ENCODE measurements at places on chromosomes 1 and 21. TPM values are rescaled to one million over a fixed set of nuclear protein-coding genes. Genes with fewer than 3 reads are reported as not detected.
A peak's percentile ranks its signal among the peaks of the same experiment; 100 is the strongest.

DNA sequence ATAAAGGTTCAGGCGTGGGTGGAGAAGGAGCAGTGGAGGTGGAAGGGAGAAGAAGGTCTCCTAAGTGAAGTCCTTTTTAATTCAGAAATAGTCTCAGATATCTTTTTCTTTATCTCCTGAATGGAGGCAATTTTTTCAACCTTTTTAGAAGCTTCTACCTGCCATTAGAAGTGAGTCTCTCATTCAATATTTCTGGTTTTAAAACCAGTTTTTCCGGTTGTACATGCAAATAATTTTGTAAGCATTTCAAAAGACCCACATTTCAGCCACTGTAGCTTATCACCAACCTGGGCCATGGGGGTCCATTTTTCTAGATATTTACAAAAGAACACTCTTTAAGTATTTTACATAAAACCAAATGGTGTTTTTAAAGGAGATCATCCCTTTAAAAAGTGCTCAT, 1280.2 kb downstream of the NCAM2 start:
- H3K36me3 ChIP-seq = no peaks in the 10 kb centered on the region
- H3K4me3 ChIP-seq = no peak overlapping the region

- no peaks in the 10 kb centered on the region for H3K36me3 ChIP-seq
- peaks cover 35% of the 10 kb centered on the region for H3K4me1 ChIP-seq
- peak overlapping the region; percentile 75 for H3K27ac ChIP-seq
Measured at GRCh38 chr21:27429710-27430341, 462.9 kb upstream of the ADAMTS5 start.

GRCh38 chr1:209766051-209766450, 10.2 kb downstream of the TRAF3IP3 start:
- no peaks in the 10 kb centered on the region for H3K27me3 ChIP-seq
- no peak overlapping the region for H3K27ac ChIP-seq
- DNase-seq = no peak

GRCh38 chr1:68725001-68725752, 228.3 kb upstream of the DEPDC1 start:
- no peaks in the 10 kb centered on the region for H3K36me3 ChIP-seq
- H3K4me3 ChIP-seq = no peak overlapping the region
- DNase-seq = peak; percentile 77
- peak overlapping the region; percentile 58 for H3K27ac ChIP-seq

- H3K4me1 ChIP-seq = peaks cover 36% of the 10 kb centered on the region
- DNase-seq = no peak
- no peak overlapping the region for H3K4me3 ChIP-seq
- H3K27me3 ChIP-seq = no peaks in the 10 kb centered on the region
- peak overlapping the region; percentile 10 for H3K27ac ChIP-seq
Measured at GRCh38 chr21:28636752-28637691, 355.7 kb downstream of the LTN1 start.

- no peak for DNase-seq
- H3K36me3 ChIP-seq = no peaks in the 10 kb centered on the region
- H3K27ac ChIP-seq = no peak overlapping the region
- peaks cover 26% of the 10 kb centered on the region for H3K4me1 ChIP-seq
- H3K4me3 ChIP-seq = no peak overlapping the region
- peaks cover 99% of the 10 kb centered on the region for H3K27me3 ChIP-seq
Measured at GRCh38 chr21:33067457-33067856, 2.5 kb upstream of the OLIG1 start.

- H3K27ac ChIP-seq = peak within 1 kb of the TSS; percentile 87
- peaks cover 8% of the 10 kb centered on the region for H3K27me3 ChIP-seq
- H3K4me3 ChIP-seq = peak within 1 kb of the TSS; percentile 81
- peak; percentile 74 for DNase-seq
Measured at GRCh38 chr1:64469977-64470664, at the start of gene CACHD1. TSS of gene CACHD1 (plus strand) at chr1:64470129. CDS start at chr1:64470745, 616 bp downstream.

- H3K36me3 ChIP-seq = no peaks in the 10 kb centered on the region
- no peaks in the 10 kb centered on the region for H3K4me1 ChIP-seq
- H3K27ac ChIP-seq = no peak overlapping the region
- peaks cover 5% of the 10 kb centered on the region for H3K27me3 ChIP-seq
- no peak overlapping the region for H3K4me3 ChIP-seq
- DNase-seq = no peak
Measured at GRCh38 chr1:214124915-214125314, 137.1 kb downstream of the PROX1 start.

DNA sequence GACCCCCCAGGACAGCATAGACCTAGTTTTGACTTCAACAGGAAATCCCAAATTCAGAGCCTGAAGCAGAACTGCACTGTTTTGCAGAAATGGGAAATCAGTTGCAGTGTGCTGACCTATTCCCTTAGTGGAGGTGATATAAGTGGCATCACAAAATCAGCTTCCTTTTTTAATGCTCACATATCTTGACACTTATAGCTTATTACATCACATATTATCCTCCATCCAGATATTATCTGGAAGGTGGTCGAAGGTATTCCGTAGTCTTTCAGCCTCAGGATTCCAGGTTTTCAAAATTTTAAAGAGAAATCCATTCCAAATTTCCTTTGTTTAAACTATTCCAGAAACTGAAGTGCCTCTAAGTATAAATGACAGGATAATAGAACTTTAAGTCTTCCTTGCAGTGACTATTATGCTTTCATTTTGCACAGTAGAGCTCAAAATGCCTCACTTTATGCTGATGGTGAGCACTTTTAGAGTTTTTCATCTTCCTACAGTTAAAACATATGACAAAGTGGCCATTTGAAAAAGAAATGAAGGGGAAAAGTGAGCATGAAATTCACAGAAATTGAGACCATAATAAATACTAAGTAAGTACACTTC, 106.4 kb upstream of the DPYD start:
- H3K36me3 ChIP-seq = no peaks in the 10 kb centered on the region
- H3K27ac ChIP-seq = no peak overlapping the region
- no peak overlapping the region for H3K4me3 ChIP-seq
- H3K4me1 ChIP-seq = no peaks in the 10 kb centered on the region

GRCh38 chr1:164785841-164786534, 227.0 kb downstream of the PBX1 start:
- H3K4me3 ChIP-seq = no peak overlapping the region
- peaks cover 87% of the 10 kb centered on the region for H3K4me1 ChIP-seq
- peak overlapping the region; percentile 81 for H3K27ac ChIP-seq
- no peaks in the 10 kb centered on the region for H3K36me3 ChIP-seq
- no peak for DNase-seq
- H3K27me3 ChIP-seq = no peaks in the 10 kb centered on the region

DNA sequence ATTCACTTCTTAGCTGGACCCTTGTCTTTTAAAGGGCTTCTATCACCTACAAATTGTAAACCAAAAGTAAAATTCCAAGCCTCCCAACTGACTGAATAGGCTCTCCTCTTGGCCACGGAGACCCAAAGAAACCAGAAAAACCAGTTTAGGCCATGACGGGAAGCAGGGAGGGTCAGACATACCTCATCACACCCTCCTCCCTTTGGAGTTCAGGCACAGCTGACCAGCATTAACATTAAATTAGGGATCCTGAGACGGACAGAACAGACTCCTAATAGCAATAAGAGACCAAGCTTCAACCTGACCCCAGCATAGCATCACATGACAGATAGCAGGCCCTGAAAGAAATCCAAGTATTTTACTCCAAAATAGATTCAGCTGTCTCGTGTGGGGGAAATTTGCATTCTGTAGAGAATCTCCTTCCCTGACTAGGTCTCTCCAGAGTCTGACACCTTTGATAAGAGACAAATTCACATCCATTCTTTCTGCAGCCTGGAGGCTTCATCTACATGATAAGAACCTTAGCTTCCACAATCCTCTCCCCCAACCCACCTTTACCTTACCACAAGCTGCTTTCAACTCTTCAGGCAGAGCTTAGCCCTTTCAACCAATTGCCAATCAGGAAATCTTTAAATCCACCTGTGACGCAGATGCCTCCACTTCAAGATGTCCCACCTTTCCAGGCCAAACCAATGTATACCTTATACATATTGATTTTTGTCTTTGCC, 177.1 kb upstream of the RAB4A start:
- DNase-seq = no peak
- no peak overlapping the region for H3K4me3 ChIP-seq
- H3K27me3 ChIP-seq = no peaks in the 10 kb centered on the region
- no peaks in the 10 kb centered on the region for H3K4me1 ChIP-seq

GRCh38 chr1:36247538-36247937, 23.3 kb downstream of the THRAP3 start:
- no peaks in the 10 kb centered on the region for H3K27me3 ChIP-seq
- H3K4me1 ChIP-seq = peaks cover 73% of the 10 kb centered on the region
- peak overlapping the region; percentile 58 for H3K27ac ChIP-seq
- no peaks in the 10 kb centered on the region for H3K36me3 ChIP-seq
- DNase-seq = no peak

DNA sequence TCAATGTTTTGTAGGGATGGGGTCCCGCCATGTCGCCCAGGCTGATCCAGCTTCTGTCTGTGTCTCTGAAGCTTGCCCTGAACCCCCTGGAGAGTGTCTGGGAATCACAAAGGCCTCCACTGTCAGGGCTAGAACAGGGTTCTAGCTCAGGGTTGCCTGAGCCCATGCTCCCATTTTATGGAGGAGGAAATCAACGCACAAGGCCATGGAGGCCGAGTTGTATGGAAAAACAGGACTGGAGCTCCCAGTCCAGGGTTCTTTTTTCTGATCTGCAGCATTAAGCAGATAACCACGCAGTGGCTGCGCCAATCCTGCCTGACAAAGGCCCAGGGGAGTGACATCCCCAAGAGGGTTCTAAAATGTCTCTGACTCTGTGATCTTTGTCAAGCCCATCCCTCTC, 67.6 kb upstream of the NBPF3 start:
- no peaks in the 10 kb centered on the region for H3K36me3 ChIP-seq
- peaks cover 8% of the 10 kb centered on the region for H3K4me1 ChIP-seq
- H3K4me3 ChIP-seq = no peak overlapping the region
- no peaks in the 10 kb centered on the region for H3K27me3 ChIP-seq

- no peak overlapping the region for H3K4me3 ChIP-seq
- peaks cover 100% of the 10 kb centered on the region for H3K27me3 ChIP-seq
- no peaks in the 10 kb centered on the region for H3K4me1 ChIP-seq
- no peak for DNase-seq
- H3K27ac ChIP-seq = no peak overlapping the region
Measured at GRCh38 chr1:2468041-2468472, 8.0 kb upstream of the PLCH2 start.

- no peaks in the 10 kb centered on the region for H3K27me3 ChIP-seq
- H3K27ac ChIP-seq = no peak overlapping the region
- H3K4me1 ChIP-seq = no peaks in the 10 kb centered on the region
- no peak overlapping the region for H3K4me3 ChIP-seq
Measured at GRCh38 chr1:228293393-228293792, 85.5 kb downstream of the OBSCN start.

DNA sequence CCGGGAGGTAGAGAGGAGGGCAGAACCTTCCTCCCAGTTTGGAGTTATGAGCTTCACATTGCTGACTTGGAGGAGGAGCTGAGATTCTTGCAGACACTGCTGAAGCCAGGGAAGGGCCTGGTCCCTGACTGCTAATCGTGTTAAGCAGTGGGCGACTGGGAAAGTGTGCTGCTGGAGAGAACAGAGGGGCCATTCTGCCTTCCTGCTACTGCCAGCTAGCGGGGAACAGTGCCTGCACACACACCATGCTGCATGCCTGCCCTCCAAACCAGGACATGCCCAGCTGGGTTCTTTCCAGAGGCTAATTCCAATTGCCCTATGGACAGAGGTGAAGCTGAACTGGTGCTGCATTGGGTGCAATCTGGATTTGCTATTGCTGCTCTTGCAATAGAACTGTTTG, 281.4 kb downstream of the AJAP1 start:
- H3K27ac ChIP-seq = no peak overlapping the region
- H3K4me3 ChIP-seq = no peak overlapping the region
- no peaks in the 10 kb centered on the region for H3K36me3 ChIP-seq
- peaks cover 6% of the 10 kb centered on the region for H3K27me3 ChIP-seq
- H3K4me1 ChIP-seq = peaks cover 1% of the 10 kb centered on the region
- DNase-seq = no peak

Gene KLHL17
- 6.4 TPM for total RNA-seq

Gene DDR2
- 26.9 TPM for total RNA-seq

Gene PLD5
- total RNA-seq = 0.11 TPM

Gene SMPDL3B
- total RNA-seq = not detected

Gene KCNN3
- 4.8 TPM for total RNA-seq

Gene PRAMEF25
- not detected for total RNA-seq

Gene HAPLN2
- 1.2 TPM for total RNA-seq
